Karpas-422 (cell line): ENCODE measurements at places on chromosomes 6 and 20. TPM values are rescaled to one million over a fixed set of nuclear protein-coding genes. Genes with fewer than 3 reads are reported as not detected.

Gene NUP153
- total RNA-seq, result 29.0 and 53.0 TPM in 2 replicates

Gene SPATS1
- total RNA-seq, result not detected in 2 replicates

Gene ANGPT4
- not detected in 2 replicates for total RNA-seq

Gene HLA-DQA2
- total RNA-seq, result 40.2 and 66.5 TPM in 2 replicates

Gene SMLR1
- total RNA-seq, result not detected in 2 replicates
